Sigmoid colon (tissue), 7 donors: ENCODE measurements at places on chromosomes 2 and 18. TPM values are rescaled to one million over a fixed set of nuclear protein-coding genes. Genes with fewer than 3 reads are reported as not detected.

DNA sequence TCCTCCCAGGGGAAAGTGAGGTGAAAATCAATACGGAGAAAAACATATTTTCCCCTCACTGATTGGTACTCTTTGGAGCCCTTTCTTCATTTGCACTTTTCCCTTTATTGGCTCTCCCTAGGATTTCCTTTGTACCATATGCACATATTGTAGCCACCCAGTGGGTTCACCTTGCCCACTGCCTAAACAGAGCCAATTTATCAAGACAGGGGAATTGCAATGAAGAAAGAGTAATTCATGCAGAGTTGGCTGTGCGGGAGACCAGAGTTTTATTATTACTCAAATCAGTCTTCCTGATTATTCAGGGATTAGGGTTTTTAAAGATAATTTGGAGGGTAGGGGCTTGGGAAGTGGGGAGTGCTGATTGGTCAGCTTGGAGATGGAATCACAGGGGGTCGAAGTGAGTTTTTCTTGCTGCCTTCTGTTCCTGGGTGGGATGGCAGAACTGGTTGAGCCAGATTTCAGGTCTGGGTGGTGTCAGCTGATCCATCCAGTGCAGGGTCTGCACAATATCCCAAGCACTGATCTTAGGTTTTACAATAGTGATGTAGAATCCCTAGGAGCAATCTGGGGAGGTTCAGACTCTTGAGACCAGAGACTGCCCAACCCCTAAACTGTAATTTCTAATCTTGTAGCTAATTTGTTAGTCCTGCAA lies 15.1 kb upstream of the KCNE4 start:
- peaks cover 7% of the 10 kb centered on the region for H3K4me1 ChIP-seq
- H3K36me3 ChIP-seq = no peaks in the 10 kb centered on the region
- DNase-seq = no peak
- H3K4me3 ChIP-seq = no peak overlapping the region

DNA sequence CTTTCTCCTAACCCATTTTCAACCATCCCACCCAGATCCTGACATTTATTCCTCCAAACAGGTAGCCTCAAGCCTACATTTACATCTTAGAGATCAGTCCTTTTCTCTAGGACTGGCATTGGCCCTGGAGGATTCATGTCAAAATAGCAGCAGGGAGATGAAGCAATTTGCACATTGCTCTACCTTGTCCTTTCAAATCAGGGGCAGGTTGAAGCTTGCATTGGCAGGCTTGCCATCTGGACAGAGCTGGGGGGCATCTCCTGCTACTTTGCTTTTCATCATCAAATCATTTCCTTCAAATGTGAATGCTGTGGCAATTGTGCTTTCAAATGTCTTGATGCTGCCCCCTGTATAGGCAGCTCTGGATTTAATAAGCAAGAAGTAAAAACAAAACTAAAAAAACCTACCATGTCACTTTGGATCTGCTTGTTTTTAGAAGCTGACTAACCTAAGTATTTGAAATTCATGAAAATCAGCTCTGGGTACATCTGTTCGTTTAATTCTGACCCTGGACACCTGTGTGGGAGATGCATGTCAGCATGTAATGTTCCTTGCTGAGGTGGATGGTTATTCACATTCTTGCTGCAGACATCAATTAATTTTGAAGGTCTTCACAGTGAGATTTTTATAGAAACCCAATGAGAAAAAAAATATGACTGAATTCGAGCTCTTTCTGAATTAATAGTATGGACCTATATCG lies 47.9 kb downstream of the KIF5C start:
- no peaks in the 10 kb centered on the region for H3K27me3 ChIP-seq
- no peak overlapping the region for H3K27ac ChIP-seq
- H3K36me3 ChIP-seq = no peaks in the 10 kb centered on the region

DNA sequence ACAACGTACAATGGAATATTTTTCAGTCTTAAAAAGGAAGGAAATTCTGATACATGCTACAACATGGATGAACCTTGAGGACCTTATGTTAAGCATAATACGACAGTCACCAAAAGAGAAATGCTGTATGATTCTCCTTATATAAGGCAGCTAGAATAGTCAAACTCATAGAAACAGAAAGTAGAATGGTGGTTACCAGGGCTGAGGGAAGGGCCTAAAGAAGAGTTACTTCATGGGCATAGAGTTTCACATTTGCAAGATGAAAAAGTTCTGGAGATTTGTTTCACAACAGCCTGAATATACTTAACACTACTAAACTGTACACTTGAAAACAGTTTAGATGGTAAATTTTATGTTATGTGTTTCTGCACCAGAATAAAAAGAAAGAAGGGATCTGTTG lies 113.3 kb downstream of the GALNT1 start:
- DNase-seq = no peak
- no peaks in the 10 kb centered on the region for H3K36me3 ChIP-seq
- no peak overlapping the region for H3K4me3 ChIP-seq
- no peak overlapping the region for H3K27ac ChIP-seq

- peak; percentile 71 for DNase-seq
- H3K36me3 ChIP-seq = no peaks in the 10 kb centered on the region
- H3K4me1 ChIP-seq = peaks cover 62% of the 10 kb centered on the region
- H3K4me3 ChIP-seq = peak overlapping the region; percentile 82
- H3K27me3 ChIP-seq = no peaks in the 10 kb centered on the region
Observed at GRCh38 chr2:169828141-169828811, 1.0 kb downstream of the UBR3 start.

DNA sequence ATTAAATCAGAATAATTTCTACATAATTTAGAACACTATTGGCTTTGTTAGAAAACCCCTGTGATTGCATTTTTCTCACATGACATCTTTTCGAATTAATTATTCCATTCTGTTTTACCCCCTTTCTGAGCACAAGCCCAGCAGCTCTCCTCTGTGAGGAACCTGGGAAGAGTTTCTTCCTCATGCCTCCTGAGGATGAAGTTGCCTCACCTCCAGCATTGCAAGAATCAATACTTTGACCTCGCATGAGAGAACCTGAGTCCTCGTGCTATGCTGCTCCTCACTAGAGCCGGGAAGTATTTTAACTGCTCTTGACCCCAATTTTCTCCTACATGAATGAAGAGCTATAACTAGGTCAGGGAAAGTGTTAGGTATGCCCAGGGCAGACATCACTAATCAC lies 77.1 kb upstream of the RAPH1 start:
- no peak overlapping the region for H3K4me3 ChIP-seq
- no peaks in the 10 kb centered on the region for H3K36me3 ChIP-seq
- no peaks in the 10 kb centered on the region for H3K4me1 ChIP-seq
- DNase-seq = no peak
- no peak overlapping the region for H3K27ac ChIP-seq

AGXT gene
- not detected for total RNA-seq

MGAT4A gene
- total RNA-seq = 21.6 TPM

TMEM200C gene
- total RNA-seq = under 0.01 TPM

SKOR2 gene
- total RNA-seq = not detected

CRYBA2 gene
- total RNA-seq = not detected

ABHD1 gene
- total RNA-seq = not detected
